Stomach (tissue), 19 donors: ENCODE measurements at places on chromosomes 16 and 17. TPM values are rescaled to one million over a fixed set of nuclear protein-coding genes. Genes with fewer than 3 reads are reported as not detected.
A peak's percentile ranks its signal among the peaks of the same experiment; 100 is the strongest.

DNA sequence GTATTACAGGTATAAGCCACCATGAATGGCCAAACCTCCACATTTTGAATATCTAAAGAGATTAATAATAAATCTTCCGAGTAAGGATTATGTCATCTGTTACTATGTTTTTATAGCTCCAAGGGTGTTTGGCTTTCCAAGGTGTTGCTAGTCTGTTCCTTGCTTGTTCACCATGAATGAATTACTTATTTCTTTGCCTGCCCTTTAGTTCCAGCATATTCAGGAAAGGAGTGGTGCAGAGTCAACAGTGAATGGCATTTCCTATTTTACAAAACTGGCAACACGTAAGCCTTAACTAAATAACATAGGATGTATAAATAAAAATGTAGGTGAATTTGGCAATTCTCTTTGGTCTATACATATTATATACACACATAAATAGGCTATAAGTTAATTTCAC lies 70.3 kb downstream of the MYO1D start:
- H3K4me3 ChIP-seq, result no peak overlapping the region
- H3K27me3 ChIP-seq, result no peaks in the 10 kb centered on the region
- H3K4me1 ChIP-seq, result no peaks in the 10 kb centered on the region
- no peaks in the 10 kb centered on the region for H3K36me3 ChIP-seq
- DNase-seq, result peak; percentile 78

Gene CDH8
- not detected for total RNA-seq

GRCh38 chr16:25034911-25035310 lies 19.7 kb upstream of the ARHGAP17 start:
- H3K27ac ChIP-seq, result no peak overlapping the region
- H3K4me1 ChIP-seq, result peaks cover 22% of the 10 kb centered on the region
- no peaks in the 10 kb centered on the region for H3K36me3 ChIP-seq
- H3K27me3 ChIP-seq, result no peaks in the 10 kb centered on the region

- H3K36me3 ChIP-seq, result peaks cover 100% of the 10 kb centered on the region
- no peaks in the 10 kb centered on the region for H3K4me1 ChIP-seq
- no peak for DNase-seq
- H3K4me3 ChIP-seq, result no peak overlapping the region
These were observed 10.2 kb upstream of the FBF1 start for GRCh38 chr17:75950855-75951554.

DNA sequence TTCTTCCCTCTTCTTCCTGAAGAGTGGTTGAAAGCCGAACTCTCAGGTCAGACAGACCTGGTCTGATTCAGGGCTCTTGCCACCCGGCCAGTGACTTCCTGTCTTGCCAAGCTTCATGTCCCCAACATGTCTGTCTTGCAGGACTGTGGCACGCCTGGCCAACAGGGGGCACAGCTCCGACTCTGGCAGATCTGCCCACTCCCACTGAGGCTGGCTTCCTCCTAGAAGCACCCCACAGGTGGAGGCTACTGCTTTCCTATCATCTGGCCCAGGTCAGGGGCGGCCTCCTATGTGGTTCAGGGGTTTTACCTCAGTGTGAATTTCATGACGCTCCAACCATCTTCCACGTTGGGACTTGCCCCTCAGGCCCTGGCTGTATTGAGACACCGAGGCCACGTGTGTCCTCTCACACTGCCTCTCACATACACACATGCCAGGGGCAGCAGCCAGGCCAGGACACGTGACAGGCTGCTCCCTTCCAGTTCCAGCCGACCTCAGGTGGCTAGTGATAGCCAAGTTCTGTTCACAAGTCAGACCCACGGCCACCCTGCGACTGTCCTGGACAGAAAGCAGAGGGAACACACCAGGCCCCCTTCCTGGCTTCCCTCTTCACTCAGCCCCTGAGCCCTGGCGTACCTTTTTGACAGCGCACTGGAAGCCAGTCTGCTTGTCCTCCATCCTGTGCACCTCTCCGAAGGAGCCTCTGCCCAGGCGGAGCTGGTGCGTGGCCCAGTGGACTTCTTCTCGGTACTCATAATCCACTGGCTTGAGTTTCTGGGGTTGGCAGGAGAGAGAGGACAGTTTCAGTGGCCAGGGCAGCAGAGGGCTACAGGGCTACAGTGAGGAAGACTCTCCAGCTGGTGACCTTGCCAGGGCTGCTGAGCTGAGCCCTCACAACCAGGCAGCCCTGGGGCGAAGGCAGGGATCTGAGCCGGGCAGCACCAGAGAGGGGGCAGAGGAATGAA lies 22.6 kb upstream of the SPATA32 start:
- H3K36me3 ChIP-seq, result peaks cover 92% of the 10 kb centered on the region
- H3K27me3 ChIP-seq, result no peaks in the 10 kb centered on the region
- peak overlapping the region; percentile 75 for H3K27ac ChIP-seq
- peaks cover 74% of the 10 kb centered on the region for H3K4me1 ChIP-seq

- no peak overlapping the region for H3K27ac ChIP-seq
- H3K4me3 ChIP-seq, result no peak overlapping the region
- DNase-seq, result no peak
- H3K36me3 ChIP-seq, result no peaks in the 10 kb centered on the region
- H3K4me1 ChIP-seq, result no peaks in the 10 kb centered on the region
These were observed 280.0 kb downstream of the RBFOX1 start for GRCh38 chr16:7612671-7613070.

Gene MT1A
- 3.3 TPM for total RNA-seq

Gene DNAH2
- 0.18 TPM for total RNA-seq

DNA sequence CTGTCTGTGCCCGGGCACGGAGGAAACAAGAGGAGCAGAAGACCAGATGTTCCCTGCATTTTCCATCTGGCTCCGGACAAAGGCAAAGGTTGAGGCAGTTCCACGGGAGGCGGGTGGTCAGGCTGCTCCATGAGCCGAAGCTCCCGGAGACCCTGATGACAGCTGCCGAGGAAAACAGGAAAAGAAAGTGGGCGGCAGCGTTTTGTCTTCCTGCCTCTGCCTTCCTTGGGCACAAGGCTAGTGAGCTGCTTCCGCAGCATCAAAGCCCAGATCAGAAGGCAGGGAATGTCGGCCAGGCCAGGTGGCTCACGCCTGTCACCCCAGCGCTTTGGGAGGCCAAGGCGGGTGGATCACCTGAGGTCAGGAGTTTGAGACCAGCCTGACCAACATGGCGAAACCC lies 16.2 kb downstream of the SLC43A2 start:
- H3K27ac ChIP-seq, result peak overlapping the region; percentile 27
- no peak overlapping the region for H3K4me3 ChIP-seq
- H3K36me3 ChIP-seq, result peaks cover 4% of the 10 kb centered on the region

Gene LITAFD
- not detected for total RNA-seq

- no peak overlapping the region for H3K4me3 ChIP-seq
- peak; percentile 60 for DNase-seq
- H3K27ac ChIP-seq, result no peak overlapping the region
These were observed 3.3 kb downstream of the CLDN7 start for GRCh38 chr17:7258731-7259554.

GRCh38 chr17:37118366-37119137 lies 169.8 kb downstream of the AATF start:
- no peaks in the 10 kb centered on the region for H3K27me3 ChIP-seq
- peaks cover 3% of the 10 kb centered on the region for H3K36me3 ChIP-seq
- no peak overlapping the region for H3K4me3 ChIP-seq

Gene RNF135
- 1.8 TPM for total RNA-seq

DNA sequence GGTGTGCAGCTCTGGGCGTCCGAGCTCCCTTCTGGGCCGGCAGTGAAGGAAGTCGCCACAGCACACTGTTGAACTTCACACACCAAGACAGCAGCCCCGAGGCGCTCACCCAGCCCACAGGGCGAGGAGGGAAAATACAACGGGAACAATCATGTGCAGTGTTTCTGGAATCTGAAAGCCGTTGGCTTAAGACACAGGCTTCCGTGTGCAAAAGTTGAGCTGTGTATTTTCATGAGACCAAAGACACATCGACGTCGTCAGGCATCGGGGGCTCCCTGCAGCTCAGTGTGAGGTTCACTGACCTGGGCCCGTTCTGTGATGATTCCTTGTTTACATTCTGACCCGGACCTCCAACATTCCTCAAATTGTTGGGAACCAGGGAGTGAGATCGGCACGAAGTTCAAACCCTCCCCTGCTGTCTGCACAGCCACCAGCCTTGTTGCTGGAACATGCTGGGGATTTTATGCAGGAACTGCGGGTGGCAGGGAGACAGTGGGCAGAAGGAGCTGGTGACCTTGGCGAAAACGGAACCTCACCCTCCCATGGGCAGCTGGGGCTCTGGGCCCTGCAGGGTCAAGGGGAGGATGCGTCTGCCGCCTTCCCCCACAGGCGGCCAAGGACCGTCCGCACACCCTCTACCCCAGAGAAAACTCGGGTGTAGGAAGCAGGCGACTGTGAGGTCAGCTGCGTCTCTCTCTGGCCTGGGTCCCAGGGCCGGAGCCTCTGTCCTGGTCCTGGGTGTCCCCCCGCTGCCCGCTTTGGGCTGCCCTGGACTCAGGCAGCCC lies 72.2 kb downstream of the METRNL start:
- H3K36me3 ChIP-seq, result no peaks in the 10 kb centered on the region
- H3K4me1 ChIP-seq, result peaks cover 7% of the 10 kb centered on the region
- no peak for DNase-seq
- H3K4me3 ChIP-seq, result no peak overlapping the region

- peak within 1 kb of the TSS; percentile 28 for H3K4me3 ChIP-seq
- peaks cover 60% of the 10 kb centered on the region for H3K27me3 ChIP-seq
- no peak for DNase-seq
These were observed at the start of gene JPH3 for GRCh38 chr16:87602001-87602775. JPH3 (plus strand) TSS chr16:87602508; CDS start chr16:87603147, 639 bp downstream.

DNA sequence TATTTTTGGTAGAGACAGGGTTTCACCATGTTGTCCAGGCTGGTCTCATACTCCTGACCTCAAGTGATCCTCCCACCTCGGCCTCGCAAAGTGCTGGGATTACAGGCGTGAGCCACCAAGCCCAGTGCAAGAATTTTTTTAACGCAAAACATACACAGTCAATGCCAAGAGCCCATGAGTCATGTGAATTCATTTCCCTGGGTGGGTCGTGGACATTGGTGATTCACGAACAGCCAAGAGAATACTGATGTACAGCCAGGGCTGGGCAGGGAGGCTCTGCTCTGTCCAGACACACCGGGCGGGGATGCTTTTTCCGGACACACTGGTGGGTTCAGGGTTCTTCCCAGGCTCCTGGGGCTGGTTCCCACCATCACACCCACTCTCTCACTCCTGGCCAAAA lies 17.7 kb downstream of the SLC38A8 start:
- no peak overlapping the region for H3K27ac ChIP-seq
- H3K4me1 ChIP-seq, result no peaks in the 10 kb centered on the region

DNA sequence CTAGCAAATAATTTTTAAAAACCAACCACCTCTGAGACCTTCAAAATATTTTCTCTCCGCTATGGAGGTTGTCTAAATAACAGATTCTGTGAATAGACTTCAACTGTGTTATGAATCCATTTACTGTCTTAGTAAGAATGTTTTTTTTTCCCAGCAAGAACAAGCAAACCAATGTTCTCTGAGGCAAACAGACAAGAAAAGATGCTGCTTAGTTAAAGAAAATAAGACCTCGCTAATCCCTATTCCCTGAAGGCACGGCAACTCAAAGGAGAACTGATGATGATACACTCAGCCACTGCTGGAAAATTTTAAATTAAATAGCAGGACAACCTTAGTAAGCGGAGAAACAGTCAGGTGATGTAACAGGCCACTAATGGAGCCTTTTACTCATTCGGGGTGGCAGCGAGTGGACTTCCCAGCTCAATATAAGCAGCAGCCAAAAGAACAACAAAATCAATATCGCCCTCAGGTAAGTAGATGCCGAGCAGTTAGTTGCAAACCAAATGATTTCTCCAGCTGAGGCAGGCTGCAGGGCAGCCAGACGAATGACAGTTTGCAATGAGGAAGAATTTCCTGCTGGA lies 81.8 kb downstream of the CPPED1 start:
- H3K4me1 ChIP-seq, result no peaks in the 10 kb centered on the region
- no peak overlapping the region for H3K4me3 ChIP-seq

Gene SLFN12
- 1.3 TPM for total RNA-seq

Gene KRT17
- not detected for total RNA-seq

DNA sequence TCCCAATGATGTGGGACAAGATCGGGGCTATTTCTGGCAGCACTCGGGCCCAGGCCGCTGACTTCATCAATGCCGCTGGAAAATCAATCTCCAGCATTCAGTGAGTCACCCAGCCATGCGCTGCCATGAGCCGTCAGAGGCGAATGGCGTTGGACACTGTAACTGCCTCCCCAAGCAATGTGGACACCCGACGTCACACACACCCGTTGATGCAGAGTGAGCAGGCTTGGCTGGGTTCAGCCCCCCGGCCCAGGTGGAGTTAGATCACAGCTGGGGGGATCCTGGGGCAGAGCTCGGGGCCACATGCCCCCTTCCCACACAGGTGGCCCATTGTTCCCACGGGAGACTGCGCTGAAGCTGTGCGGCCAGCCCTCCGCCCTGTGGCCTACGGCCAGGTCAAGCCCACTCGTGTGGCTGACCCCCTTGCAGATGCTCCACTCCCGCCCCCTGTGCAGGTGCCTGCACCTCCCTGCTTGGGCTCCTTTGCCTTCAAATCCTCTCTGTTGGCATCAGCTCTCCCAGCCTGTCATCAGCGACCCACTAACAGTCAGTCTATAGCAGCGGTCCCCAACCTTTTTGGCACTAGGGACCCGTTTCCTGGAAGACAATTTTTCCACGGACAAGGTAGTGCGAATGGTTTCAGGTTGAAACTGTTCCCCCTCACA lies 89.9 kb downstream of the TBC1D16 start:
- peaks cover 93% of the 10 kb centered on the region for H3K36me3 ChIP-seq
- H3K4me3 ChIP-seq, result no peak overlapping the region
- DNase-seq, result peak; percentile 4
- no peaks in the 10 kb centered on the region for H3K27me3 ChIP-seq

GRCh38 chr17:4716081-4716480 lies 5.6 kb downstream of the ARRB2 start:
- H3K36me3 ChIP-seq, result peaks cover 29% of the 10 kb centered on the region
- peak overlapping the region; percentile 15 for H3K4me3 ChIP-seq
